Left renal pelvis (tissue), 4 donors: ENCODE measurements at places on chromosomes 1 and 21.
A peak's percentile ranks its signal among the peaks of the same experiment; 100 is the strongest.

DNA sequence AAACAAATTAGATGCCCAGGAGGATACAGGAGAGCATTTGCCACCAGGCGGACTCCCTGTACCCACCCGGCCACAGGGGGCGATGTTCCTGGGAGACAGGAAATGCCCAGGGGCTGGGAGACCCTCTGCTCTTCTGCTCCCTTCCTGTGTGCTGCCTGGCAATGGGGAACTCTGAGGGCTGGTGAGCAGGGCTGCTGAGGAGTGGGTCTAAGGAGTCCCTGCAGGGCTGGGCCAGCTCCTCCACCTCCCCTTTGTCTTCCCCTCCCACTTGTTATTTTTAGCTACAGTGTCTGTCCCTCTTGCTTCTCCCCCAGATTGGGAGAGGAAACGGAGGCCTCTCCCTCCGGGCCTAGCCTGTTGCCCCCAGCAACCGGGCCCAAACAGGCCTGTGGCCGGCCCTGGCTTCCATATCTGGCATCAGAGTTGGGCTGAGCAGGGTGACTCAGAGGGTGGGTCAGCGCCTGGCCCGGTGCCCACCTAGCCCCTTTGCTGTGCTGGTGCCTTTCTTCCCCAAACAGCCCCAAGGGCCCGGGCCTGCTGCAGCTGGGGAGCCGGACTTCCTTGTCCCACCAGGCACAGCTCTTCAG lies 11.6 kb downstream of the LMNA start:
- no peak for DNase-seq

DNA sequence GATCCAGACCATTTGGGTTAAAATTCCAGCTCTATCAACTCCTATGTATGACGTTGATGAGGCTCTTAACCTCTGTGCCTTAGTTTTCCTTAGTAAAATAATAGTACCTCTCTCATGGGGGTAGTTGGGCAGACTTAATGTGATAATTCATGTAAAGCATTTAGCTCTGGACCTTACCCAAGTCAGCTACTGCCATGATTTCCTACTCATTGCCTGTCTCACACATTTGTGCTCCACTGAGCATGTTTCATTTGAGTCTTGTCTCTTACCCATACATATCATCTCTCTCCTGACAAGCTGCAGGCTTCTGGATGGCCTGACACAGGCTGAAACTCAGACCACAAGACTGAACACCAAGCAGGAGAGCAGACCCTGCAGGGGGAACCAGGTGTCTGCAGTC lies 77.7 kb upstream of the ZBTB40 start:
- no peak for DNase-seq

GRCh38 chr1:117635805-117636204 lies 30.0 kb downstream of the TENT5C start:
- no peak for DNase-seq

DNA sequence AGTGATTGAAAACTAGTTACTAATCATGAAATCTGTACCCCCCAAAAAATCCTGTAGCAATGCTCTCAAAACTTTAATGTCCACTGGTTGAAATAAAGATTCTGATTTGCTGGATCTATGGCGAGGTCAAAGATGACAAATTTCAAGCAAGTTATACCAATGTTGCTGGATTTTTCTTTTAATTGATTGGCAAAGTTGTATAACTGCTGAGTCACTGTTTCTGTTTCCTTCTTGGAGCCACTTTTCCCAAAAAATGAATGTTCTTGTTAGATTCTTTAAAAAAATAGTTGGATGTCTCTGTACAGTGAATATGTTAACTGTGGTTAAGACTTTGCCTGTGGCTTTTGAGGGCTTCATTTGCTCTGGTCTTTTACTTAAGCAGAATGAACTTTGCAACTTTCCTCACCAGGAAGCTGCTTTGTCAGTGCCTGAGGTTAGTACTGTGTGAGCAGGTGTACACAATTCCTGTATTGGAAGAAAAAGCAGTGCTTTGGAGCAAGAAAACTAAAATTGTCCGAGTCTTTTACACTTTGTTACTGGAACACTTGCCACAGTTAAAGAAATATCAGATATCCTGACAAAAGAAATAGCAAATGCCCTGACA lies 1211.9 kb downstream of the MRPL39 start:
- no peak for DNase-seq

- no peak for DNase-seq
Observed at GRCh38 chr21:26153758-26154157, 16.8 kb downstream of the APP start.

- no peak for DNase-seq
Observed at GRCh38 chr1:221840511-221841243, 98.8 kb upstream of the DUSP10 start.

DNA sequence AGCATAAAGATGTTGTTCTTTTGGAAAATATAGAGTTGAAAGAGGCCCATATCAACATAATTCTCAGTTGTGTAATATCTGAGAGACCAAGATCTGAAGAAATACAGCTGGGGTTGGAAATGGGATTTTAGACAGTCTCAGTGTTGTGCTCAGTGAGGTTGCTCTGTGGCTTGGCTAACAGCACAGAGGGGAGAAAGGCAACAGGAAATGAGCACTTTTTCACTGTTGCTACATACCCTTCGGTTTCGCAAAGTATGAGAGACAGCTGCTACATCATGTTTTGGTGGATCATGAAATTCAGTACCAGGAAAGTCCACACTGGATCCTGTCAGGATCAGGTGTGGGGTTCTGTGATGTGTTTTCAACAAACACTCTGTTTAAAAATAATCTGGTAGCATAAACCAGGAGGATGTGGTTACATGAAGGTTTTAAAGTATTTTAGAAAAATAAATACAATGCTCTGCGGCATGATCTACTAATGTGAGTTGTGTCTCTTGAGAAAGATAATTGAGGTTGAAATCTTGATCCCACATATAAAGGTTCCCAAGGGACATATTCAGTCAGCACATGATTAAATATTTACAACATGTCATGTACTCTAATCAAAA lies 7.0 kb upstream of the GPR88 start:
- DNase-seq, result no peak

DNA sequence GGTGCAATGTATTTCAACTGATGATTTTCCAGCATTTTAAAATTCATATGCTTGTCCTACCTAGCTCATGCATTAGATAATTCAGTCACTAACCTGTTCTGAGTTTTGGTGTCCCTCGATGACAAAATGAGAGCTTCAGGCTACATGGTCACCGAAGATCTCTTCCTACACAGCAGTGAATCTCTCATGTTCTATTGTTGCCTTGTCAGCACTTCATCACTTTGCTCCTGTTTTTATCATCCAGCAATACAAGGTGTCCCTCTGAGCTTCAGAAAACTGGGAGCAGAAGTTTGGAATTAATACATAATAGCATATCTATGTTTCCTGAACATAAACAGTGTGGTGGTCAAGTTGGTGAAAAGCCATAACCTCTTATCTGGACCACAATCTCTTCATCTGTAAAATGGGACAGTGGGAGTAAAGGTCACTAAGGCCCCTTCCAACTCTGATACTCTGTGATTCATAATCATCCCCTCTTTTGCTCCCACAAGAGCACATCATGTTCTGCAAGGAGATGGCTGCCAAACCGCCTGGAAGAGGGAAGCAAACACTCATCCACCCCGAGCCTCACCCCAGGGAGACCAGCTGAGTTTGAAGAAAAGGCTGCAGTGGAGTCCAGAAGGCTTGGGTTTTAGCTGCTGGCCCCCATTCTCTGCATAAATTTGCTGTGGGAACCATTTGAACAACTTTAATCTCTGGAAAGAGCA lies 137.9 kb upstream of the F3 start:
- DNase-seq, result no peak

GRCh38 chr1:79614762-79615161 lies 608.2 kb upstream of the ADGRL4 start:
- DNase-seq, result no peak

DNA sequence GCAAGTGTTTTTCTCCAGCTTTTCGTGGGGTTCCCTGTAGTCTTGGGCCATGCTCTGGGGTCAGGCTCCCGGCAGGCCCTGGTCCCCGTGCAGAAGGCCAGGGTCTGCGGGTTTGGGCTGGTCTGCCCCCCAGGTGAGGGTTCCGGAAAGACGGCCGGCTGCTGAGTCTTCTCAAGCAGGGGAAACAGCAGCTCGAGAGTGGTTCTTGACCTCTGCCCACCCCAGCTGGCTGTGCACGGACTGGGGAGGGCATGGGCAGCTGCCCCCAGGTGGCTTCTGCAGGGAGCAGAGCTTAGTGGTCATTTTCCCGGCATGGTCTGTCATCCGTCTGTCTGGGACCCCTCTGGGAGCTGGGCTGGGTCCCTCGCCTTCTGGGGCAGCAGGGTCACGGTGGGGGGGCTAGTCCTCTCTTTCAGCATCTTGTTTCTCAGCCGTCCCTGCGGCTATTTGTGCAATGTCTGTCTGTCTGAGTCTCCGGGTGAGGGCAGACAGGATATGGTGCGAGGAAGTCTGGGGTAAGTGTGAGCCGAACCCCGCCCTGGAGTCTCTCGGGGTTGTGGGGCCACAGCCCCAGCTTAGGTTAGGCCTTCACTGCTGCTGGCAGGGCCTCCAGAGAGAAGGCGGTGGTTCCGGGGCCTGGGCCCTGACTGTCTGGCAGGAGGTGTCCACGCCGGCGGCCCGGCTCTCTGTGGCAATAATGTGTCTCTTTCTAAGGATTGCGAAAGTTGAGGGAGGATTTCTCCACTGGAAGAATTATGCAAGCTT lies 6.1 kb downstream of the SKI start:
- DNase-seq, result no peak

DNA sequence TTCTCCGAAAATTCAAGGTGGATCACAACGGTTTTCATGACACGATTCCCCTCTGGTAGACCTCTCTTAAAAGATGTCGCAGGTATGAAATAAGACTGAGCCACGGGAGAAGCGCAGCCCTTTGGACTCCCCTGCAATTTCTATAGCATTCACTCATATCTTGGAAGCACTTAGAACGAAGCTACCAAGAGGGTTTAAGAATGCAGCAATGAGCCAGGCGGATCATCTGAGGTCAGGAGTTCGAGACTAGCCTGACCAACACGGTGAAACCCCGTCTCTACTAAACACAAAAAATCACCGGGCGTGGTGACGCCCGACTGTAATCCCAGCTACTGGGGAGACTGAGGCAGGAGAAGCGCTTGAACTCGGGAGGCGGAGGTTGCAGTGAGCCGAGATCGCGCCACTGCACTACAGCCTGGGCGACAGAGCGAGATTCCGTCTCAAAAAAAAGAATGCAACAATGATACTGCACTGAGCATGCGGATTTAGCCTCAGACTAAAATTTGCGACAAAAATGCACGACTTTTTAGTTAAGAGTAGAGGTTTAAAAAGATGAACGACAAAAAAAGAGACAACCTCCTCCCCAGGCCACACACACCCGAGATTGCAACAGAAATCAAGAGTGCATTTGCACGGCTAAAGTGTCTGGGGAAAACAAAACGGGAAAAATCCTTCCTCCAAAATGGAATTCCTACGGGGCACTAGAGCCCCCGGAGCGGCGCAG lies 743 bp downstream of the TOMM20 start:
- DNase-seq, result no peak

DNA sequence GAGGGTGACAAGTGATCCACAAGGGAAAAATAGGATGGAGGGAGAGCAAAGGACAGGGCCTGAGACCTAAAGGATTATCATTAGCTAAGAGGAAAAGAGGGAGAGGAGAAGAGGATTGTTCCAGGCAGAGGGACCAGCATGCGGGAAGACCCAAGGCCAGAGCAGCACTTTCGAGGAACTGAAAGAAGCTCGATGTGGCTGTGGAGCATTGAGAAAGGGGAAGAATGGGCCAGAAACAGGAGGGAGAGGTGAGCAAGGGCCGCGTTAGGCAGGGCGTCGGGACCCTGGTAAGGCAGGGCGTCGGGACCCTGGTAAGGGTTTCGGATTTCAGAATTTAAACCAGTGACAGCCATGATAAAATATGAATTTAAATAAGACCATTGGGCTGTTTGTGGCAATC lies 22.8 kb upstream of the CSF1 start:
- DNase-seq, result no peak

GRCh38 chr1:23895082-23895481 lies 18.1 kb downstream of the CNR2 start:
- DNase-seq, result no peak

DNA sequence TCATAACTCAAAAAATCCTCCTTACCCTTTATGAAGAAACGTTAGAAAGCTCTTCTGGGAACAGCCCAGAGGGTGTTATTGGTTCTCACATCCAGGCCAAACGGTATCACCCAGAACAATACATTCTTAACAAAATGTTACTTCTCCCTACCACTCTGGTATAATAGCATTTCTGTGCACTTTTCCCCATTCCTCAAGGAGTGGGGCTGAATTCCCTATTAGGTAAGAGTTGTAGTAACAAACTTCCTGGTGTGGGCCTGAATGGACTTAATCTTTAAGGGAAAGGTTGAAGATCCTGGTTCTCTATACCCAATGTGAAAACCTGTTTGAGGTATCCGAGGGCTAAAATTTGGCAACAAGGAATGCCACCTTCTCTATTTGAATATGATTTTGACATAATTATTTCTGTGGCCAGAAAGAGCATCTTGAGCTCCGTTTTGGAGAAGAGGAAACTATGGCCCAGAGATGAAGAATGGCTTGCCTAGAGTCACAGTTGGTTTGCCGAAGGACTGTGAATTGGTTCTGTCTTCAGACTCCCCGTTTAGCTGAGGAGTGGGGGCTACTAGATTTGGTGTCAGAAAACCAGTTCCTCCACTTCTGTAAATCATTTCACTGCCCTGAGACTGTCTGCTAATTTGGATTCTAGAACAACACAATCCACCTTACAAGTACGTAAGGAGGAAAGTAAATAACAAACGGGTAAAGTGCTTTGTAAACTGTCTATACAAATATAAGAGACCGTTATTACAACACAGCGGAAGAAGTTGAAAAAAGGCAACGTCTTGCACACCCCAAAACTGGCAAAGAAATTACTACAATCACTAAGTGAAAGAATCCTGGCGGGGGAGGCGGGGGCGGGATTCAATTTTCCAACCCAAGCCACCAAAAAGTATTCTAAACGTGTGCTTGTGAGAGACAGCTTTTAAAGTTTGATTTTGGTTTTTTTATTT lies 2.3 kb downstream of the ANP32E start:
- DNase-seq, result peak; percentile 46

DNA sequence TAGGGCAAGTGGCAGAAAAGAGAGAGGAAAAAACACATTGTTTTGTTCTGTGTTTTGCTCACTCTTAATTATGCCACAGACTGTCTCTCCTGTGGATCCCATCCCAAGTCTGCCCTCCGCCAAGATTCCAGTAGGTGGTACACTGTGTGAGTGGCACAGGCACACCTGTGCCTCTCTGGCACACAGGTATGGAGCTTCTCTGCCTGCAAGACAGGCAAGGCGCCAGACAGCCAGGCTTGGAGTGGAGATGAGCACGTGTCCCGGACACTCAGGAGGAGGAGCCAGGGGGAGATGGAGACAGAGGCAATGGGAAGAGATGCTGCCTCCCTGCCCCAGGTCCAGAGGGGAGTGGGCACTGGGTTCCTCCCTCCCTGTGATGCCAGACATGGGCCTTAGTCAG lies 6.5 kb upstream of the GRIK3 start:
- no peak for DNase-seq

GRCh38 chr1:81197591-81197990 lies 603.1 kb upstream of the ADGRL2 start:
- DNase-seq, result no peak

DNA sequence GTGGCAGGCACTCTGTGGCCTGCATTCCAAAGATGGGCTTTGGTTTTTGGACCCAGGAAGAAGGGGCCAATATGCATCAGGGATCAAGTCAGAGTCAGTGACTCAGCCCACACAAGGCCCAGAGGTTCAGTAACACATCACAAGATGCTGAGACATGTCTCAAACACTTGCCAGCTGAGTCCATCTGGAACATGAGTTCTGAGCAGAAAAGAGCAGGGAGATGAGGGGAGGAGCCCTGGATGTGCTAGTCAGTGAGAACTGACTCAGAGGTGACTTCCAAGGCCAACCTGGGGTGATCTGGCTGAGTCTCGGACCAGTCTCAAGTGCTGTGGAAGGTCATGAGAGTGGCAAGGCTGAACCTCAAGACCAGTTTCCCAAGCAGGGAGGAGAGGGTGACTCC lies 150.1 kb downstream of the CDC7 start:
- no peak for DNase-seq

GRCh38 chr1:25360596-25361581 lies 22.8 kb downstream of the TMEM50A start:
- DNase-seq, result no peak
